ENCODE measurements at places on chromosomes 5 and 9.

DNA sequence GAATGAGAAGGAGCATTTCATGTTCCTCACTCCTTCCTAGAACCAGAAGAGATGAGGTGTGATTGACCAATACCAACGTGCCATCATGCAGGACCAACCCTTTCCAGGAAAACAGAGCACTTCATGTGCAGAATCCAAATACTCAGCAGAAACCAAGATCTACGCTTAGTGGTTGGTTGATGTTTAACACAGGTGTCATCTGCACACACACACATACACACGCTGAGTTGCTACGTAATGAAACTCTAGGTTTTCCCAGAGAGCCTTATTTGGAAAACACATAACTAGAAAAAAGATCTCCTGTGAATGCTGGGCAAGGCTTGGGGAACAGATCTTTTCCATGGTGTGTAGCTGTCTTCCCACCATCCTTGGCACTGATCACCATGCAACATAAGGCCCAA is 21.1 kb upstream of the ZNF622 start:
- DNase-seq: no peak

- DNase-seq: no peak
Observed at GRCh38 chr5:176362233-176362490, 598 bp upstream of the KIAA1191 start.

- DNase-seq: no peak
Observed at GRCh38 chr5:52139888-52140615, 647.7 kb upstream of the ITGA1 start.

DNA sequence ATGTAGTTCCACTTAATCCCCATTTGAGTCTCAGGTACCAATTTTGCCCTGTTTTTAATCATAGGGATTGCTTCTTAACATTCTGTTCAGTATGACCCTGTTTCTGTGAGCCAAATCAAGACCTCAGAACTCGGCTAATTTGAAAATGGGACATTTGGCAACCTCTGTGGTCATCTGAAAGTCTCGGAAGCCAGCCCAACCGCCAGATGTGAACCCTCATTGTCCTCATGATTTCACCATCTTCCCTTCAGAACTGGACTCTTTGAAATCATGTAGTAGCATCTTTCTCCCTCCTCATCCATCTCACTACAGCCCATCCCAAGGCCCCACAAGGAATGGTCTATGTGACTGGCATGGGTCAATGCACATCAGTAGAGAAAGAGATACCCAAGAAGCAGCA is 88.9 kb downstream of the S1PR3 start:
- no peak for DNase-seq

- no peak for DNase-seq
Observed at GRCh38 chr9:124624735-124624992, 117.5 kb upstream of the NR5A1 start.

DNA sequence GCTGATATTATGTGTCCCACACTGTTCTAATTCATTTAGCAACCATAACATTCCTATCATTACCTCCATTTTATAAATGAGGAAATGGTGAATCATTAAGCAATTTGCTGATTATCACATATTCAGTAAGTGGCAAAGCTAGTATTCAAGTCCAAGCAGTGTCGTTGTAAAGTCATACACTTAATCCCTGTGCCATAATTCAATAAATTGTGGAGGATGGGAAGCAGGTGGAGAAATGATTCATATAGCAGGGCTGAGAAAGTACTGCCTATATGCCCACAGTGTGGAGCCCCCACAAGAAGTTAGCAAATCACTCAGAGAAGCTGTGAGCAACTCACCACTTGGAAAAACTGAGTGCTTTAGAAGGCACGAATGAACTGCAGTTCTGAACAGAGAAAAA is 691.0 kb downstream of the PTPRD start:
- no peak for DNase-seq

DNA sequence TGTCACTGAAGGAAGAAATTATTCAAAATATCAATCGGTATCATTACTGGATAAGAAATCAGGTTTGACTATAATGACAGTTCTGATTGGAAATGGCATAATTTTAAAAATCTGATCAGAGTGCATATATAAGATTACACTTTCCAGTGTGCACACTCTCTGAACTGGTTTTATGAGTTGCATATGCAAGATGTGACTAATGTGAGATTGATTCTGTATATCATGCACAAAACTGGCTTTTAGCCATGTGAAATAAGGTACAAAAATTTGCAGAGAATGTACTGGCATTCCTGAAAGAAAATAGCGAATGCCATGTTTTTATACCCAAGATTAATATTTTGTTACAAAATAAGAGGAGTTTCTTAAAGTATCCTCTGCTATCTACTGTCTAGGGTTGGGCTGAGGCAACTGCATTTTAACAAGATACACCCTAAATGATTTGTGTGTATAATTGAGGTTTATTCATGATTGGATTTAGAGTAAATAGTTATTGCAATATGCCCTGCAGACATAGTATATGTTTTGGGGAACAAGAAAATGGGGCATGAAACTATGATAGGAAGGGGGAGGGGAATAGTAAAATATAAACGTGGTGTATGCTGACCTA is 70.7 kb downstream of the LNPEP start:
- DNase-seq: no peak

DNA sequence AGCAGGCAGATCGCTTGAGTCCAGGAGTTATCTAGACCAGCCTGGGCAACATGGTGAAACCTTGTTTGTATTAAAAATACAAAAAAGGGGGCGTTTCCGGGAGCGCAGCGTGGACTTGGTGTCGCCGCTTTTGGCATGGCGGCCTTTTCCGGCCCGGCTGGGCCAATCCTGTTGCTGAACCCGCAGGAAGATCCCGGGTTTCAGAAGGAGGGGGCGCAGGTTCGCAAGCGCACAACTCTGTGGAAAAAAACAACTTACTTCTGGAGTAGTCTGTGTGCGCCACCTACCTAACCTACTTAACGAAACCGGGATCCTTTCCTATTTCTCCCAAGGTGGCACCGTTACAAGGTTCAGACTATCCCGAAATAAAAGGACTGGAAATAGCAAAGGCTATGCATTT is 198.6 kb downstream of the MSX2 start:
- no peak for DNase-seq

GRCh38 chr5:97297704-97298091 is 114.7 kb upstream of the RIOK2 start:
- no peak for DNase-seq

DNA sequence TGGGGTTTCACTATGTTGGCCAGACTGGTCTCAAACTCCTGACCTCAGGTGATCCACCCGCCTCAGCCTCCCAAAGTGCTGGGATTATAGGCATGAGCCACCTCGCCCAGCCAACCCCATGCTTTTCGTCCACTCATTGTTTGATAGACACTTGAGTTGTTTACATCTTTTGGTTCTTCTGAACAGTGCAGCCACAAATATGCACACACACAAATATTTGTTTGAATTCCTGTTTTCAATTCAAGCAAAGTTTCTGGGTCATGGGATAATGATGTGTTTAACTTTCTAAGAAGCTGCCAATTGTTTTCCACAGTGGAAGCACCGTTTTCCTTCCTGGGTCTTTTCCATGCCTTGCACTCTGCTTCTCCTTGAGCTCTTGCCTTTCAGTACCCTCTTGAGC is 6.8 kb upstream of the PAEP start:
- no peak for DNase-seq

DNA sequence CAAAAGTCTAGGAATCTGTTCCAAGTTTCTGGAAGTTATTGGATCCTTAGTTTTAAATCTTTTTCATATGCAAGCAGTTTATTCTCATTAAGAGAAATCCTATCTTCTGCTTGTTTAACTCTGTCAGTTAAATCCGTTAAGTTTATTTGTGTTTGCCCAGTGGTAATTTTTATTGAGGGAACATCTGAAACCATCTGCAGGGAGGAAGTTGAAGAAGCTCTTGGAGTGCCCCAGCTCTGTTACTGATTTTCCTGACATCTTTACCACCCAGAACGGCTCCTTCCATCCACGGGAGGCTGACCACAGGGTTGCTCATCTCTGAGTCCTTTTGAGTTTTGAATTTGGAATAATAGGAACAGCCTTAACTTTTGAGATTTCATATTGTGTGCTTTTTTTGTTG is 99.9 kb upstream of the ZNF618 start:
- DNase-seq: no peak

GRCh38 chr9:106683454-106683853 is 179.5 kb upstream of the ZNF462 start:
- DNase-seq: no peak

GRCh38 chr5:7405277-7405676 is 9.3 kb downstream of the ADCY2 start:
- DNase-seq: no peak

DNA sequence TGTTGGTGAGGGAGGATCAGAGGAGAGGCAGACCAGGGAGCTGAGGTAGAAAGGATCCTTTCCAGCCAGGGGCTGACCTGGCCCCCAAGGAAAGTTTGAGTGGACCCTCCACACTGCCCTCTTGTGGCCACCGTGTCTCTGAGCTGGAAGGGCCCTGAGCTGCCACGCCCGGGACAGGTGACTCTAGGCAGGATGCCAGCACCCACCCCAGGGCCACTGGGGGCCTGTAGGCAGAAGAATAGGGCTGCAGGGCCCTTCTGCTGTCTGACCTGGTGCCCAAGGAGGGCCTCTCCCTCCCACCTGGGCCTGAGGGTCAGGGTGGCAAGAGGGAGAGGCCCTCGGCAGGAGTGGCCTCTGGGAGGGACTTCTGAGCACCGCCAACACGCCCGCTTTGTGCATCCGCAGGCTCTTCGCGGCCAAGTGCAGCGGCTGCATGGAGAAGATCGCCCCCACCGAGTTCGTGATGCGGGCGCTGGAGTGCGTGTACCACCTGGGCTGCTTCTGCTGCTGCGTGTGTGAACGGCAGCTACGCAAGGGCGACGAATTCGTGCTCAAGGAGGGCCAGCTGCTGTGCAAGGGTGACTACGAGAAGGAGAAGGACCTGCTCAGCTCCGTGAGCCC is 76.8 kb downstream of the LMX1B start:
- DNase-seq: peak; percentile 2

DNA sequence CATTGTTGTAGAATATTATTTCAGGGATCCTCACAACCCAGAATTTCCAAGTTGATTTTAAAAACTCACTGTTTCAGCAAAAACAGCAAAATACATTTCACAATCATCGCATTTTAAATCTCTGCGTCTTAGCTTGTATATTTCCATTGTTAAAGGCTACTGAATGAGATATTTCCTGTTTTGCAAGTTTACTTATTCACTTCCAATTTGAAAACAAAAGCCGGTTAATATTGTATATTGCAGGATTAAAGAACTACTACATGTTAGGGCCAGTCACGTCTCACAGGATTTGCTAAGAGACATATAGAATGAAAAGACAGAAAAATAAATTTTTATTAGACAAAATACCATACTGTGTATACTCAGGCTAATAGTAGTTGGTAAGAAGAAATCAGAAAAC is 395.9 kb upstream of the CDH9 start:
- DNase-seq: no peak

DNA sequence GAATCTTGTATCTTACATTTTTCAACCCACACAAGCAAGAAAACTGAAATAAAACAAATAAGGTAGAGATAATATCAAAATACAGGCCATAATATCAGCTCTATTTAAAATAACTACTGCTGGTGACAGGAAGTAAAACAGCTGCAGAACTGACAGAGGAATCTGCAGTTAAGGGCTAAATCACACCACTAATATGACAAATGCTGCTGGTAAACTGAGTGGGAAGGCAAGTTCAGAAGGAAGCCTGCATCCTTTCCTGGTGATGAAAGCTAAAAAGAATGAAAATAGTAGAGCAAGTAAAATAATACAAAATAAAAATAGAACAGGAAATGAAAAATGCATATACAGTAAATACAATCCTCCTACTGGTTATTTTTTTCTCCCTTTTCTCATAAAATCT is 1293.7 kb upstream of the C9orf72 start:
- no peak for DNase-seq

- no peak for DNase-seq
Observed at GRCh38 chr9:31847963-31848362, 536.5 kb upstream of the ACO1 start.

- no peak for DNase-seq
Observed at GRCh38 chr9:131523086-131523388, 8.0 kb downstream of the UCK1 start.

DNA sequence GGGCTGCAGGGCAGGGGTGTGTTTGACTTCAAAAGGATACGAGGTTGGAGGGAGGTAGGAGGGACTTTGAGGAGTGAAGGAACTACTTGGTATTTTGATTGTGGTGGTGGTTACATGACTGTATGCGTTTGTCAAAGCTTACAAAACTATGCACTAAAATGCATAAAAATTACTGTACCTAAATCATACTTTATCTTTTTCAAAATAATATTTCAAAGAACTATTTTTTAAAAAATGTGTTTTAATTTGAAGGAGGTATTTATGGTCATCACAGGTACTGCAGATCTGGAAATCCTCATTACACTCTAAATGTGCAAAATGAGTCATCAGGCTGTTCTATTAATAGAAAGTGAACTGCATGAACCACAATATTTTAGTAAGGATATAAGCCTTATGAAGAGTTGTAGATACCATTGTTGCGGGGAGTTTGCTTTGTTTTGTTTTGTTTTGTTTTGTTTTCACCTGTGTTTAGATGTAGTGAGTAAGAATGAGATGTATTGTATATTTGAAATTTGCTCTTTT is 116.9 kb downstream of the ARRDC3 start:
- peak; percentile 41 for DNase-seq

DNA sequence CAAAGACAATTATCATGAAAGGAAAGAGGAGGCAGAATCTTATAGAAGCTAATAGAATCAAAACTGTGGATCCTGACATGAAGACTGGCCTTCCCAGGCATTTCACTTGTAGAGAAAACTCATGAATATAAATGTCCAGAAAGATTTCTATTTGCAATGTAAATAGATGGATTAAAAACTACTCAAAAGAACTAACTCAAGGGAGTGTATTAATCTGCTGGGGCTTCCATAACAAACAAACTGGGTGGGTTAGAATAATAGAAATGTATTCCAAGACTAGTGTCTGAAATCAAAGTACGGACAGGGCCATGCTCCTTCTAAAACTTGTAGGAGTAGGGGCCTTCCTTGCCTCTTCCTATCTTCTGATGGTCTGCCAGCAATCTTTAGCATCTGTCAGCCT is 267.4 kb downstream of the ADAMTSL1 start:
- DNase-seq: no peak

DNA sequence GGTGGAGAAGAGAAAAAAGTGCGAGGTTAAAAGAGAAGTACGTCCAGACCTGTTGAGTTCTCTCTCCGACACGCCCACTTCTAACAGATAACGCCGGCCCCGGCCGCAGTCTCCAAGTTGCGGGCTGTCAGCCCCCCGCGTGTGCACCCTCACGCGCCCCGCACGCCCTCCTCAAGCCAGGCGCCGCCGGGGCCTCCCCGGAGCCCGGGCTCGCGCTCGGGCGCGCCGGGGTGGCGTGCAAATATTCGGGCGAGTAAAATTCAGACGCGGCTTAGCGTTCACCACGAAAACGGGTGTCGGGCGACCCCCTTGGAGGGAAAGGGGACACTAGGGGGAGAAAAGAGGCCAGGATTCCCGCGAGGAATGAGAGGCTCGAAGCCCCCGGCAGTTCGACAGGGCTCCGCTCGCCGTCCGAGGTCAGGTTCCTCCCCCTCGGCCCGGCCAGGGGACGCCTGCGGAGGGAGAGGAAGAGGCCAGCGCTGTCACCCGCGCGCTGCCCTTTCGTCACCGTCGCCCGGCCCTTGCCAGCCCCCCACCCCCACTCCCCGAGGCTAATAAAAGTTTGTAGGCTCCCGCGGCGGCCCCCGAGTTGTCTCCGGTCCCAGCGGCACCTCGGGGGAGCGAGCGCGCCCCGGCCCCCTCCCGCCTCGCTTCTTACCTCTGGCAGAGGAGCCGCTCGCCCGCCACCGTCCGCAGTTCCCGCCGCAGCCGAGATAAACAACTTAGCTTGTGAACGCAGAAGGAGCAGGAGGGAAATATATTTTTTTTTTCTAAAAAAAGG is 743 bp downstream of the NR3C1 start:
- no peak for DNase-seq

- no peak for DNase-seq
Observed at GRCh38 chr5:33601881-33602280, 161.1 kb downstream of the TARS1 start.

GRCh38 chr9:34521406-34522045 is 1.3 kb downstream of the ENHO start:
- DNase-seq: no peak
